ENCODE measurements at places on chromosomes 4 and X.

DNA sequence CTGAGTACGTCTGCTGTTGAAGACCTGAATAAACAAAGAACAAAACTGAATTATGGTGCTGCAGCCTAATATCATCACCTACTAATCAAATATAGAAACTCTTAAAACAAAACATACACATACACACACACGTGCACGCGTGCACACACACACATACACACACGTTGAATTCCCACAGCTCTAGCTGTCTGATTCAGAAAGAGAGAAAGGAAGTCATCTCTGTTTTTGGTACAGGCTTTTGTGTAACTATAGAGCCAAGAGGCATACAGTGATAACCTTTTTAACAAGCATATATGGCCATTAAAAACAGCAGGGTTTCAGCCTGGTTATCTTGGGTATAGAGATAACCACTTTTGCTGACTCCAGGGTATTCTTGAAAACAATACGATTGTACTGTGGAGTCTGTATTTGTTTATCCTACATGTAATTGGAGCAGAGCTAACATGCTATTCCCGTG, 823.2 kb downstream of the CCSER1 start:
- DNase-seq: no peak

GRCh38 chr4:77177199-77177598, 20.2 kb downstream of the CCNG2 start:
- DNase-seq: no peak

DNA sequence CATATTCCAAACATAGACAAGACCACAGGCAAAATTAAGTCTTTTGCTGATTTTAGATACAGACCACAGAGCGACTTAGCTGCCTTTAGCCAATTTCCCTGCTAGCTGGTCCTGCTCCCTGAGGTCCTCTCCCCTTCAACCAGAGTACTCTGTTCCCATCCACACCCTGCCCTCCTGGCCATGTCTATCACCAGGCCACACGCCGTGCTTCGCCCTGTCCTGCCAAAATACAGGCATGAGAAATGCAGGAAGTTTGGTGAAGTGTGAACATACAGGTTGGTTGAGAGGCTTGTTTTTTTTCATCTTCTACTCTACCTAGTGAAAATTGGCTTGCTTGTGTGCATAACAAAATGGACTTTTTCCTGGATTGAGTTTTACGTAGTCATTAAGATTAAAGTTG, 226.2 kb upstream of the TENM3 start:
- no peak for DNase-seq

DNA sequence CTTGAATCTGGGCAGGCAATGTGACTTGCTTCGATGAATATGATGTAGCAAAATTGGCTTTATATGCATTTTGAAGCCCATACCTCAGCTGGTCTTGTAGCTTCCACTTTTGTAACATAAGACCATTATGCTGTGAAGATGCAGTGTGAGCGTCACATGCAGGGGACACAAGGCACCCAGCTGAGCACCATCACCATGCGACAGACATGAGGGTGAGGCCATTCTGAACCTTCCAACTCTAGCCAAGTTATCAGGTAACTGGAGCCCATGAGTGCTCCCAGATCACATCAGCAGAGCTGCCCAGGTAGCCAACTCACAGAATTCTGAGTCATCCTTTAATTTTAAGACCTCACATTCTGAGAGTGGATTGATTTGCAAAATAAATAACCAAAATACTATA, 705.9 kb downstream of the FSTL5 start:
- DNase-seq: no peak

DNA sequence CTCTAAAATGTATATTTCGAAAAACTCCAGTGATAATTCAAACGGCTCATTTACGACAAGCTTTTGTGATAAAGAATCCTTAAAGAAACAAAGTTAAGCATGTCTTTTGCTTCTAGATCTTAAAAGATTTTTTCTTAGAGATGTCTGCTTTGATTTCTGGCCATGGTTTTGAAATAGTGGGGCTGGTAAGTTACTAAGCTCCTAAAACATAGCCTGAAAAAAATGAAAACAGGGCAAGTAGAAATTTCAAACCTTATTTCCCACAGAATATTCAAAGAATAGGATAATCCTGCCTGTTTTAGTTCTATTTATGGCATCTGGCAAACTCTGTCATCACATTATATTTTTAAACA, 318.3 kb downstream of the ARHGAP24 start:
- no peak for DNase-seq

GRCh38 chrX:153922932-153923857, 2.9 kb downstream of the ARHGAP4 start:
- DNase-seq: peak; percentile 56

DNA sequence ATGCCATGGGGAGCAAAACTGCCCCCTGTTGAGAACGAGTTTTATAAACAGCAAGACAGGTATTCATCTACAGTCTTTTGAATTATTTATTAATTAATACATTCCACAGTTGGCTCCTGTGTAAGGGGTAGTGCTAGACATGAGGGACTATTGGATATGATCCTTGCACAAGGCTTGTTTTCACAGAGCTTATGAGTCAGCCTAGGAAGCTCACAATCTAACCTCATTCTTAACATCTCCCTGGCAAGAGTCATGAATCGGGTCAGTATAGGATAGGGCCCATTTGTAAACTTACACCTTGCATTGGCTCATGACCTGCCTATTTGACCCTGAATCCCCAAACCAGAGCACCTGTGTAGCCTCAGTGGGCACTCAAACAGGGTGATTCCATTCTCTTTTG, 209.1 kb upstream of the HCCS start:
- DNase-seq: no peak

GRCh38 chr4:123250843-123251242, 145.8 kb upstream of the SPRY1 start:
- DNase-seq: no peak

GRCh38 chr4:143486314-143486713, 27.2 kb upstream of the SMARCA5 start:
- DNase-seq: no peak

DNA sequence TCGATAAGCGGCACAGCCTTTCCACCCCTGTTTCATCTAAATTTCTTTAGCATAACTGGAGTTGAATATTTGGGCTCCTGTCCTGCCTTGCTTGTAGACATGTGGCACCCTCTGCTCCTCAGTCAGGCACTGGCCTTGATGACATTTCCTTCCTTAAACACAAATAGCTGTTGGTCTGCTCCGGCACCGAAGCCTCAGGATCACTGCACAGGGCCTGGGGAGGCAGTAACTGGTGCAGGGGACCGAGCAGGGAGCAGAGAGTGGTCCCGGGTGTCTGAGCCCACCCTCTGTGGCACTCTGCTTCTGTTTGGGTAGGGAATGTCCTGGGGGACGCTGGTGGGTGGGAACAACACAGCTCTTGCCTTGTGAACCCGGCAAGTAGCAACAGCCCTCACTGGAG, 13.6 kb downstream of the RGS12 start:
- no peak for DNase-seq

- no peak for DNase-seq
Observed at GRCh38 chrX:56947699-56948098, 47.6 kb downstream of the SPIN3 start.

DNA sequence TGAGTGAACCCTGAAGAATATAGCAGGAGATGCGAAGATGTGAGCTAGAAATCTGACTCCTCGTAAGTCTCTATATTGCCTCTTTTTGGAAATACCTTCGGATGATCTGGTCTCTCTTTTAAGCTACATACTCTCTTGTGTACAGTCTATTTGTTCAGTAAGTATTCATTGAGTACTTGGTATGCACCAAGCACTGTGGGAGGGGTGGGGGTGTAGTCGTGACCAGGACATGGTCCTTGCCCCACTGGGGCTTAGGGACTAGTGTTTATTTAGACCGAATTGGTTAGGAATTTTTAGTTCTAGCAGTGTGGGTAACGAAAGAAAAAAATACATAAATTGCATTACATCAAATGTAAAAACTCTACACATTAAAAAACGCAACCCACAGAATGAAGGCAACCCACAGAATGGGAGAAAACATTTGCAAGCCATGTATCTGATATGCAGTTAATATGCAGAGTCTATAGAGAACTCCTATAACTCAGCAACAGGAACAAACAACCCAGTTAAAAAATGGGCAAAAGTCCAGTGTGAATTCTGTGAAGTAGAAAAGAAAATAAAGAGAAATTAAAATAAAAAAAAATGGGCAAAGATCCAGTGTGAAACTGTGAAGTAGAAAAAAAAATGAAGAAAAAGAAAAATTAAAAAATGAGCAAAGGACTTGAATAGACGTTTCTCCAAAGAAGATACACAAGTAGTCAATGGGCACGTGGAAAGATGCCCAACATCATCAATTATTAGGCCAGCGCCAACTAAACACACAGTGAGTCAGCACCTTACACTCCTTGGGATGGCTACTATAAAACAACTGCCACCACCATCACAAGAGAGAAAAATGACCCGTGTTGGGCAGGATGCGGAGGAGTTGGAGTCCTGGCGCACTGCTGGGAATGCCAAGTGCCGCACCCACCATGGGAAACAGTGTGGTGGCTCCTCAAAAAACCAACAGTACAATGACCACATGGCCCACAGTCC, 43.8 kb downstream of the RGS12 start:
- no peak for DNase-seq

DNA sequence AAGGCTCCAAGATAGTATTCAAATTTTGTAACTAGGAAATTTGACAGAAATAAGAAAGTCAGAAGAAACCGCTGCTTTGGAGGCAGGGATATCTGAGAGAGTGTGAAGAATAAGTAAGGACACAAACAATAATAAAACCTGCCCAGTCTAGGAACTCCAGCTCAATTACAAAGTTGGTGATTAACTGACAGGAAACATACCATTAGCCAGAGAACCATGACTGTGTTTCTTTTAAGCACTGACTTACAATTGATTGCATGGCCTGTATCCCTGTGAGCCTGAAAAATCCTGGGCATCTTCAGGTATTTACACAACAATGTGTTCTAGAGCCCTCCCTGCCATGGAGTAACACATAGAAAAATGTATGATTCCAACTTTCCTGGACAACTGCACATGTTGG, 127.4 kb downstream of the GRIA3 start:
- DNase-seq: no peak

DNA sequence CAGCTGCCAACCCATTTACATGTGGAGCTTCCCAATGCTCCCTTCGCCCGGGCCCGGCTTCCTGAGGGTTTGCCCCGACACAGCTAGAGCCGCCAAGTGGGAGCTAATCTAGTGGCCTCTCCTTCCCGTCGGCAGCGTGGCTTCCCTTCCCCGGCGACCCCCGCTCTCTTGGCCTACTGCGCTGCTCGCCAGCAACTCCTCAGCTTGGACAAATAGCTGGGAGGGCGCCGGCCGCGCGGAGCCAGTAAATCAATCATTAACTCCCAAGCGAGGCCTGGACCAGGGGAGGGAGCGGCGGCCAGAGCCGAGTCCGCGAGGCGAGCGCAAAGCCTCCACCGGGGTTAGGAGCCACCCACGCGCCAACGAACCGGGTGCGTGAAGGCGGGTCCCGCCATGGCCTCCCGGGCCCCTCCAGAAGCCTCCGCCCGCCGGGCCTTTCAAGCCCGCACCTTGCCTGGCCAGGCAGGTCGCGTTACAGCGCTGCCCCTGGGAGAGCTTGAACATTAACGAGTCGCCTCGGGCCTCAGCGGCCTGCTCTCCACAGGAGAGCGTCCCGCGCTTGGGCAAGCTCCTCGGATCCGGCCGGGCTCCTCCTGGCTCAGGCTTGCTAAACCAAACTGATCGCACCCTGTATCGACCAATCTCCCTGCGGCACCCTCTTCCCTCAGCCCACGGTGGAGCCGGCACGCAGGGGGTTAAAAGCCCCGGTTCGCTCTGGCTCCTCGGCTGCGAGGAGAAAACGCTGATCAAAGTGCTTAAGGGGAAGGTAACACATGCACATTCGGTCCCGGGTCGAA, 10.6 kb upstream of the BCOR start:
- no peak for DNase-seq

DNA sequence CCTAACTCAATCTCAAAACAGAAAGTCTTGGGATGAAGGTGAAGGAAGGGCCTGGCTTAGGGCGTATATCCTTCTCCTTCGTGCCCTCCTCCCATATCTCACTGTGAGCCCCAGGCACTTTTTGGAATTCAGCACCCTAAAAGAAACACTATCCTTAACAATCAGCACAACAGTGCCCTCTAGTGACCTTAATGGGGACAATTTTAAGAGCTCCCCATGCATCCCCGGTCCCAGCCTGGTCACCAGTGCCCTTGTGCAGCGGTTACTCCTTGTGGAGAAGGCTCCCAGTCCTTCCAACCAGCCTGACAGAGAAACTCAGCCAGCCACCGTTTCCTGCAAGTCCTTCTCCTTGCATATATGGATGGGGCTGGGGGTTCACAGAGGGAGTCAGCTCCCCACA, 4.2 kb downstream of the PAK3 start:
- DNase-seq: peak; percentile 71

DNA sequence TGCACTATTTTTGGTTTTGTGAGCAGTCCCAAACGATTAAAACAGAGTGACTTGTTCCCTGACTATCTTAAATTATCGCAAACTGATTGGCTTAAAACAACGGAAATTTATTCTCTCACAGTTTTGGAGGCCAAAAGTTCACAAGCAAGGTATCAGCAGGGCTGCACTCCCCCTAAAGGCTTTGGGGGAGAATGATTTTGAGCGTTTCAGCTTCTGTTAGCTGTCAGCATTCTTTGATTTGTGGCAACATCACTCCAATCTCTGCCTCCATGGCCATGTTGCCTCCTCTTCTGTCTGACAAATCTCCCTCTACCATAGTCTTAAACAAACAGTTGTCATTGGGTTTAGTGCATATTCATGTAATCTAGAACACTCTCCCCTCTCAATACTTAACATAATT, 459.6 kb upstream of the ATOH1 start:
- DNase-seq: no peak

GRCh38 chrX:120614816-120615215, 10.9 kb downstream of the MCTS1 start:
- DNase-seq: no peak

DNA sequence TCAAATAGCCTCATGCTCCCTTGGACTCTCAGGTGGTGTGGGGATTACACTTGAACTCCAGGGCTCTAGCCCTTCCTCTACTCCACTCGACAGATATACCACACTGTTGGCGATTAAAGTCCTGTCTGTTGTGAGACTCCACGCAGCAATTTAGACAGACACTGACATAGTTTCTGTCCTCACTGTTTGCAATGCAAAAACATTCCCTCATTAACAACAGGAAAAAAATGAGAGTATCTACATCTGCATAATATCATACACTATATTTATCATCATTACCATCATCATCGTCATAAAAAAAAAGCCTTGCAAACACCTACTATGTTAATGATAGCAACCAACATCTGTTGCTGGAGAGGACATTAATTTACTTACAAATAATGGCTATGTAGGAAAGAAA, 132.4 kb downstream of the RASL11B start:
- DNase-seq: no peak

DNA sequence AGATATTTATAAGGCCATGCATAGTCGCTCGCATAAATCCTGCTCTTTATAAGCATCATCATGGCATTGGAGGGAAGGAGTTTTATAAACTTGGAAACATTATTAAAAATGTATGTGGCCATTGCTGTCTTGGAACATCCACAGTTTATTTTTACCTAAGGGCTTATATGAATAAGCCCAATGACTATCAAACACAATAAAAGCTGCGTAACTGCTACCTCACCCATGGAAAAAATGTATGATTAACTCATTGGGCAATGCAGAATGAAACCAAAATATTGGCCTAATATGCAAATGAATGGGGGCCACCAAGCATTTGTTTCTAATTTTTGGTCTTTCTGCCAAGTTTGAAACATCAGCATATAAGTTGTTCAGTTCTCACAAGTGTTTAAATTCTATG, 19.1 kb downstream of the GEMIN8 start:
- DNase-seq: no peak

GRCh38 chrX:71166461-71166860, 21.8 kb downstream of the NLGN3 start:
- DNase-seq: no peak

Measured in NCI-H2081 (cell line).